Choroid plexus epithelial cell (primary cell): ENCODE measurements at places on chromosomes 11 and 22.

GRCh38 chr11:79547256-79547655 is 106.4 kb upstream of the TENM4 start:
- peak; percentile 3 for DNase-seq

DNA sequence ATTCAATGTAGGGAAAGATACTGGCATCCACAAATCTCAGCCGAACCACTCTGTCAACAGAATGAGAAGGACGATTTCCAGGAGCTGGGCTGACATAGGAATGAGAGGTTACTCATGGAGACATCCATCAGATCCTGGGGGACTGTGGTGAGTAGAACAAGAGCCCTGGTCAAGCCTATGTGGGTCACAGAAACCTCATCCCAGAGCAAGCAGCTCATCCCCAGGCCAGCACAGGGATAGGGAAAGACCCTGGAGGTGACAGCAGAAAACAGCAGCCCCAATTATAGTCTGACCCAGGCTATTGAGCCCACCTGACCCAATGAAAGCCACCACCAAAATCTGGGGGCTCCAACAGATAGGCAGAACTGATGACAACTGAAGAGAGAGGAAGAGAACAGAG is 128.0 kb upstream of the SERPIND1 start:
- no peak for DNase-seq

DNA sequence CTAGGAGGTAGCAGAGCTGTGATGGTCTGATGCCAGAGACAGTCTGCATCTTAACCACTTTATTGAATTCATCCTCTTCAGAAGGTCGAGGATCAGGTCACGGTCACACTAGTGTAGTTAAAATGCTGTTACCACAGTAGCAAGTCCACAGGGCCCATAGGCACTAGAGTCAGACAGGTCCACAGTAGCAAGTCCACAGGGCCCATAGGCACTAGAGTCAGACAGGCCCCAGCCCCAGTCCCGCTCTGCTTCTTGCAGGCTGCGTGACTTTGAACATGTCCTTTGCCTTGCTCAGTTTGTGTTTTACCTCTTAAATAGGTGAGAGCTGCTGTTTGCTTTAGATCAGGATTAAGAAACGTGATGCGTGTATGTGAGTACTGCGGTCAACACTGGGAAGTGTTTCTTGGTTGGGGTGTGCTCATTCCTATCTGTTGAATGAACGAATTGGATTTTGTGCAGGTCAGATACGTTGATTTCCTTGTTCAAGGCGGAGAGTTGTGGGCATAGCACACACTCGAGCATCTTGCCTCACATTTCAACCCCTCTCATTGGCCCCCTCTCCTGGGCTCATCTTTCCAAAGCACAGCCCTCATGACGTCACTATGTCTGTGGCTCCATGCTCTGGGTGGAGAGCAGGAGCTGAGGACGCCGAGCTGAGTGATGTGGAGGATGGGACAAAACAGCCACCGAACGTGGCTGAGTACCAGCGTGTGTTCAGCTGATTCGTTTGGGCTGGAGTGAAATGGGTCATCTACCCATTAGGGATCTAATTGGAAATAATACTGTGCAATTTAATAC is 191.7 kb downstream of the TBC1D22A start:
- DNase-seq = no peak

DNA sequence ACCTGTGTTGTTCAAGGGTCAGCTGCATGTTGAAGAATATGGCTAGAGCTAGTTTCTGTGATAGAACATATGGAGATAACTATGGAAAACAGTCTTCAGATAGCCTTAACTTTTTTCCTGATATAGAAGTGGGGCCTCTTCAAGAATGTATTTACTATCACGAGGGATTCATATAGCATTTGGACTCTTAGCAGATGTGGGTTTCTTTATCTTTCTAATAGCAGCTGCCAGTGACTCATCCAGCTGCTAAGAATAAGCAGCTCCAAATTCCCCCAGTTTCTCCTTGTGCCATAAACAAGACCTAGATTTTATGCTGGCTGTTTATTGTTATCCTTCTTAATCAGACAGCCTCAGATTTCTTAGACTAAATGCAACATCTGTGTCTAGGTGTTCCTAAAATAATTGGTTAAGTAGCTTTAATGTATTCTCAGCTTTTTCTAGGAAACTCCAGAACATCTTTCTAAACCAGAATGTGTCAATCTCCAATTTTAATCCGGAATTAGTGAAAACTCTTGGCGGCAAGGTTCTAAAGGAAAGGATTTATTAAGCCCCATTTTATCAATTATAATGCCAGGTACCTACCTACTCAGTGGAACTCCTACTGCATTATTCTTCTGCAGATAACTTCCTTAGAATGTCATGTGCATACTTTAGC is 119.8 kb downstream of the CSTPP1 start:
- peak; percentile 93 for DNase-seq

- no peak for DNase-seq
Measured at GRCh38 chr11:17476317-17477083, at the start of gene ABCC8. TSS of gene ABCC8 (minus strand) at chr11:17476845. CDS start at chr11:17476776, 69 bp downstream.

GRCh38 chr22:41217553-41218157 is 12.5 kb downstream of the L3MBTL2 start:
- peak; percentile 93 for DNase-seq

DNA sequence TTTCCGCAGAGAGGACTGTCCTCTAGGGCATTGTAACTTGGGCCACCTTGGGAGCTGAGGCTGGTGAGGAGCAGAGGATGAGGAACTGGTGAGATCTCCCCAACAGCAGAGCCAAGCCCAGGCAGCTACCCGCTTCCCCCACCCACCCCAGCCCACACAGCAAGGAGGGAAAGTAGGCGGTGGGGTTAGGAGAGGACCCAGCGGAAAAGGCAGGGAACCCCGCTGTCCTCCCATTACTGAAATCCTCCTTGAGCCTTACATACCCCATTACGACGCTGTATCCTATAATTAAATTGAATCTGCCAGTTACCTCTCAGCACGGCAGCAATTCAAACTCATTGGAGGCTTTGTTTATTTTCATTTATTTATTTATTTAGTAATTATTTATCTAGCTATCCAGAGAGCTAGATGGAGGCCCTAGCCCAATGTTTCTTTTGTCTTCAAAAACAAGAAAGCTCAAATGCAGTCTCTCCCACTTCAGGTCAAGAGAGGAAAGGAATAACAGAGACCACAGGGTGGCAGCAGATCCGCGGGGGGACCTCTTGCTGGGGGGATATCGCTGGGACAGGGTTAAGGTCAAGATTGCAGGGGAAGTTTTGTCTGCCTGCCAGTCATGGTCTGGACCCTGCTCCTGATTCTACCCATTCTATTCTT is 218.0 kb downstream of the ST3GAL4 start:
- DNase-seq = peak; percentile 4

GRCh38 chr11:117949062-117949461 is 19.9 kb upstream of the TMPRSS13 start:
- no peak for DNase-seq

DNA sequence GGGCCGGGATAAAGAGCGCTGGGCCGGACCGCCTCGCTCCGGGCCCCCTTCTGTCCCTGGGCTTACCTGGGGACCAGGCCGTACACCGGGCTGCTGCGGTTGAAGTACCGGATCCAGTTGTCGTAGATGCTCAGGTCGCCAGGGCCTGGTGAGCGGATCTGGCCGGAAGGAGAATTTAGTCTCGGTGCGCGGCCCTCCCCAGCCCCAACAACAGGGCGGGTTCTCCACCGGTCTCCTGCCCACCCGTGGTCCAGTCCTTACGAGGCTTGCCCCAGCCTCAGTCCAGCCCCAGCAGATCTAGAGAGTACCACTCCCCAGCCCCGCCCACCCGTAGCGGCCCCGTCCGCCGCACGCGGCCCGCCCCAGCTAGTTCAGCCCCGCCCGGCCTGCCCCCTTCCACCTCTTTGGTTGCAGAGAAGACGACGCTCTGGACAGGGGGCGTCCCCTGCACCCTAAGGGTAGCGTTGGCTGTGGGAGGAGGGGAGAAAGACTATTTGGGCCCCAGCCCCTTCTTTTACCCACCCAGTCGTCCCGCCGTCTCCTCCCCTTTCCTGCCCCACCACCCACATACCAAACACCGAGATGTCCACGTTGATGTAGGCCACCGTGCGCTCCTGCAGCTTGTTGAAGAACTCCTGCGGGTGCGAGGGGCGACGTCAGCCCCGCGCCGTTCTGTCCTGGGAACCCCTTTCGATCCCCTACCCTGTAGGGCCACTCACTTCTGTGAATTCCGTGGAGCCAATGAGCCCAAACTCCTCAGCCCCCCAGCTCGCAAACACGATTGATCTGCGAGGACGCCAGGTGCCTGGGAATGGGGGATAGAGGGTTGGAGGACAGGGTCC is 6.8 kb downstream of the SAC3D1 start:
- peak; percentile 19 for DNase-seq
